ENCODE measurements at places on chromosomes 5 and 9. TPM values are rescaled to one million over a fixed set of nuclear protein-coding genes. Genes with fewer than 3 reads are reported as not detected.

DNA sequence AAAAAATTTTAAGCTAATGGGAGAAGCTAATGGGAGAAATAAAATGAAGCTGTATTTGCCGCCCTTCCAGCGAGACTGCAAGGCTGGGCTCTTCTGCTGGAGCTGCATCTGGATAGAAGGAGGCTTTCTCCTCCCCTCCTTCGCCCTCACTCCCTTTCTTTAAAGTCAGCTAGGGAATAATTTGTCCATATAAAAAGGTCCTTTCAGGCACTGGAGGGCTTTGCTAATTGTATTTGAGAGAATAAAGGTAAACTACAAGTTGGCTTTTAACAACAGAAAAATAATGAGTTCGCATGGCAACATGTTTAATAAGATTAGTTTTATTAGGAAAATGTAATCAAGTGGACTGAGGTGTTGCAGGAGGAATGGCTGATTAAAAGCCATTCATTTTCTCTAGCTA is 41.3 kb downstream of the NPR3 start:
- no peak for DNase-seq

DNA sequence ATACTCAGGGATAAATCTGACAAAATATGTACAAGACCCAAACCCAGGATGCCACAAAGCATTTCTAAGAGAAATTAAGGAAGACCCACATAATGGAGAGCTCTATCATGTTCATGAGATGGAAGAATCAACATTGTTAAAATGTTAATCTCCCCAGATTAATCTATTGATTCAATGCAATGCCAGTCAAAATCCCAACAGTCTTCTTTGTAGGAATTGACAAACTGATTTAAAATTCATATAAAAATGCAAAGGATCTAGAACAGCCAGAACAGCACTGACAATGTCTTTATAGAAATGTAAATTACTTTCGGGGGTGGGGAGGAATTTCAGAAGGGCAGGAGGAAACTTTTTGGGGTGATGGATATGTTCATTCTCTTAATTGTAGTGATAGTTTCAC is 281.6 kb upstream of the SEMA6A start:
- no peak for DNase-seq

Gene SPATA31C1
- total RNA-seq = not detected

DNA sequence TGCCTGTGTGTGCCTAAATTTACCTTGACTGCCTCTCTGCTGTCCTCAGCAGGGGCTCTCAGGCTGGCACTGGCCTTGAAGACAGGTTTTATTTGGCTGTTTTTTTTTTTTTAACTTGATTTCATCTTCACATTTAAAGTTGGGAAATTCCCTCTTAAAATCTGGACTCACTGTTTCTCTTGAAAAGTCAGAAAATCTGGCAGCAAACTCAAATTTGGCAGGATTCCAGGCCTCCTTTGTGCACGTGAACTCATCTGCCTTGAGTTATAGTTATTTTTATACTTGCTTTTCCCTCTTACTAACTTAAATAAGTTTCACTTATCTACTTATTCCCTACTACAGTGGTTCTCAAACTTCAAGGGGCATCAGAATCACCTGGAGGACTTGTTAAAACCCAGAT is 118.4 kb upstream of the MAP3K1 start:
- DNase-seq = no peak

- DNase-seq = peak; percentile 51
Measured at GRCh38 chr5:139696167-139696893, 48.2 kb downstream of the CXXC5 start.

- no peak for DNase-seq
Measured at GRCh38 chr9:124471761-124472160, 21.5 kb downstream of the ADGRD2 start.

Gene S1PR3
- total RNA-seq = 42.4 TPM

Gene PTGS1
- 10.4 TPM for total RNA-seq

Gene URM1
- total RNA-seq = 34.0 TPM

Gene TTC16
- 0.16 TPM for total RNA-seq

- no peak for DNase-seq
Measured at GRCh38 chr9:87686520-87687090, 39.3 kb upstream of the CTSL start.

GRCh38 chr5:80140496-80140895 is 105.3 kb downstream of the THBS4 start:
- no peak for DNase-seq

Gene PCDHGA6
- 12.0 TPM for total RNA-seq

Gene IFNB1
- not detected for total RNA-seq

DNA sequence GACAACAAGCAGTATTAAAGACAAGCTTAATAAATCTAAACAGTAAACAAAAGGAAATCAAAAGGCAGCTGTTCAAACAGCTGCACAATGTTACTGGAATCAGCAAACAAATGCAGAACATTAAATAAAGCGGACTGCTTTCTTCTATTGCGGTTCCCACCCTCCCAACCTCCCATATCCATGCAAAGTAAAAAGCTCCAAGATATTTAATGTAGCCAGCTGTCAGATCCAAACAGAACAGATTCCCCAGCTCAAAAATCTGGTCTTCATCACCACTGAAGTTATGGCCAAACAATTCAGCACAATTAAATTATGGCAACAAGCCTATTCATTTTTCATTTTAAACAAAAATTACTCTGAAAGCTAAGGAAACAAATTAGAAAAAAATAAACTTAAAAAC is 75.9 kb downstream of the SLC38A9 start:
- DNase-seq = no peak

GRCh38 chr9:19432473-19432872 is 23.7 kb downstream of the ACER2 start:
- no peak for DNase-seq

- no peak for DNase-seq
Measured at GRCh38 chr5:76926329-76927105, 26.3 kb upstream of the CRHBP start.

DNA sequence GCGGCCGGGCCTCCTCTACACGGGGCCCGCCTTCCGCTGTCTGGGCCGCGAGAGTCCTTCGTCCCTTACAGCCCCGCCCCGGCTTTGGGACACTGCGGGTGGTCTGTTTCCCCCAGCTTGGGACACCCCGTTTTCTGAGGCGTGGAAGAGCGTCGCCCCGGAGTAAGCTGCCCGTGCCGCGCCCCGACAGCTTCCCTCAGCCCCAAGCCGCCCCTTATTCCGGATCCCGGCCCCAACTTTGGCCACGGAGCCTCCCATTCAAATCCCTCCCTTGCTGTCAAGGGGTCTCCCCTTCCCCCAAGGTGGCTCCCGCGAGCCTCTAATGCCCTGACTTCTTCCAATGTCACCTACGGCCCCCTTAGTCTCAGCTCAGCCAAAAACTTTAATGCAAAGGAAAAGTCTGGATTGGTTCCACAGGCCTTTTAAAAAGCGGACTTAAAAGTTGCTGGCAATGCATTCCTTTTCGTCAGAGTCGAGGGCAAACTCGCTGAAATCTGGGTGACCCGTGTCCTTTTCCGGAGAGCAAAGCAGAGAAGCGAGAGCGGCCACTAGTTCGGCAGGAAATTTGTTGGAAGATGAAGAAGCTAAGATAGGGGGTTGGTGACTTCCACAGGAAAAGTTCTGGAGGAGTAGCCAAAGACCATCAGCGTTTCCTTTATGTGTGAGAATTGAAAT is 19.8 kb downstream of the EXOSC2 start:
- DNase-seq = peak; percentile 66

- no peak for DNase-seq
Measured at GRCh38 chr5:96957254-96958049, 21.6 kb downstream of the LNPEP start.

Gene FOXD4
- total RNA-seq = 0.27 TPM

GRCh38 chr5:8993031-8993430 is 552.8 kb downstream of the SEMA5A start:
- no peak for DNase-seq

Gene GNA14
- total RNA-seq = 13.6 TPM

DNA sequence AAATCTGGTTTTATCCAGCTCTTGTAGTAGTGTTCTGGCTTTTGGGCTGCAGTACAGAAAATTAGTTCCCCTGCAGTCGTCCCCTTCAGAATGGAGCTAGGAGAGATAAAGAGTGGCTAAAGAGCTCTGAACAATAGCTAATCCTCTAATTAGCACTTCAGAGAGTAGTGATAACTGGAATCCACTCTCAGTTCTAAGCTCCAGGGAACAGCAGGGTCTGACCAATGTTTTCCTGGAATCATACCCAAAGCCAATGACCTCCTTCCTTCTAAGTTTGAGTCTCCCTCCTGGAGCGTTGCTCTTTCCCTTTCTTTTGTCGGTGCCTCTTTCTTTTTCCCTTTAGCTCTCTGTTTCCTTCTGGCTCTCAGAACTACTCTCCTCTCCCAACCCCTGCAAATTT is 47.4 kb downstream of the MFAP3 start:
- DNase-seq = no peak

Gene PCDHA9
- 0.36 TPM for total RNA-seq

GRCh38 chr5:52999344-52999949 is 10.3 kb downstream of the ITGA2 start:
- no peak for DNase-seq

DNA sequence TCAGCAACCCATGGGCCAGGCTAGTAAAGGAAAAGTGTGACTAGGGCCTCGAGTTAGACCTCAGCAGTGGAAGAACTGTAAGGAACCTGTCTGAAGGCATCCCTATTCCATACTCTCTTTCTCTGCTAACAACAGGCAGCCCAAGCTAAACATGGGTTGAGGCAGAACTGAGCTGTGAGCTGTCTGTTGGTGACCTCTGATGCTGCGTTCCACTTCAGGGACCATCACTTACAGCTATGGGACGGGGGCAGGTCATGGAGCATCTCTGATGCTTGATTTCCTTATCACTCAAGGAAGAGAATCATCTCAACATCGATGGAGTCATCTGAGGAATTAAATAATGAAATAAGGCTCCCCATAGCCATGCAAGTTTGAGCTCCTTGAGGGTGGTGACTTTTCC is 174.8 kb downstream of the ACTL7B start:
- no peak for DNase-seq

- DNase-seq = no peak
Measured at GRCh38 chr9:81132318-81132717, 557.0 kb downstream of the TLE1 start.

DNA sequence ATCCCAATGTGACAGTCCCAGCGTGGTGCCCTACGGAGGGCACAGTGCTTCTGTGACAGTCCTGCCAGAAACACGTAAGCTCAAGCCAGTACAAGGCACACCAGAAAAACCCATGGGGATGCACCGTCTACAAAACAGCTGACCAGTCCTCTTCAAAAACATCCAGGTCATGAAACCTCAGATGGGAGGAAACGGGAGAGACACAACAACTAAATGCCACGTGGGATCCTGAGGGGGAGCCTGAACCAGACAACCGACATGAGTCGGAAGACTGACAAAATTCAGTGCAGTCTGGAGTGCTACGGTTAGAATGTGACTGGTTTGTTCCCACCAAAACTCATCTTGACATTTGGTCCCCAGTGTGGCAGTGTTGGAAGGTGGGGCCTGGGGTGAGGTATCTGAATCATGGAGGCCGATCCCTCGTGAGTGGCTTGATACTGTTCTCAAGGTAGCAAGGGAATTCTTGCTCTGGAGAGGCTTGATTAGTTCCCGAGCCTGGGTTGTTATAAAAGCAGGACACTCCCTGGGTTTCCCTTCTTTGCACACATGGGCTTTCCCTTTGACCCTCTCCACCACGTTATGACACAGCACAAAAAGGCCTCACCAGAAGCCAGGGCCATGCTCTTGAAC is 55.4 kb downstream of the ADAMTS2 start:
- peak; percentile 49 for DNase-seq

DNA sequence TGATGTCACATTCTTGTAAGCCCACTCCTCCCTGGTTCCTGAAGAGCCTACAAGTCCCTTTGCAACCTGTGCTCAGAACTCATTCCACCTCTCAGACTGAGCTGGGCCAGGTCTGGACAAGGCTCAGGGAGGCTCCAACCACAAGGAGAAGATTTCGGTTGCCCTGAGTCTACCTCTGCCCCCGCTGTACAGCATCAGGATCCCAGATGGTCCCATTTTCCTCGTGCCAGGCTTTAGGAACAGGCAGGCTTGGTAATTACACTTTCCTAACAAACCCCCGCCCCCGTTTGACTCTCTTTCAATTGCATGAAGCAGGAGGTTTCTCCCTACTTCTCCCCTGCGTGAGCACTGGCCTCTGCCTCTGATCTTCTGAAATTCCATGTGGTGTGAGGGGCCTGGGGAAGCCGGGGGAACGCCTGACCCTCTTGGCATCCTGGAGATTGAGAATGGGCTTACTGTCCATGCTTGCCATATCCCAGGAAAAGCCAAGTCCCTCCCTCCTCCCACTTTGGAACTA is 86.9 kb upstream of the CTNNA1 start:
- no peak for DNase-seq

GRCh38 chr9:33291901-33292300 is 1.6 kb downstream of the NFX1 start:
- DNase-seq = no peak

DNA sequence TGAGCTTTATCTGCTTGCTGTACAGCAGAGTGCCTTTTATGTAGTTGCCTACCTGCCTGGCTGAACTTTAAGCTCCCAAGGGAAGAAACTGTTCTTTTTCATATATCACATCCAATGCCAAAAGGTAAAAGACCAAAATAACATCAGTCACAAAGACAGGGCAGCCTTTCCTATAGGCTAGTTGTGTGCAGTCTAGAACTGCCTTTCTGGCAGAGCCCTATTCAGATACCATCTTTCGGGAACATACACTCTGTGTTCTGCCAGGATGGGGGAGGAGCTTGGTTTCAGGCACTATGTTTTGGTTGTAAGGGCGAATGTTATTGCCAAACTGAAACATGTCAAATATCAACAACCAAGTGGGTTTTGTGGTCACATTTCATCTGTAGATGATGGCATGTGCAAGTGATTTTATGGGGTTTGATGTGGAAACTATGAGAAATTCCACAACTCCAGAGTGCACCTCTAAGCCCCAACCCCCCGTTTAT is 314.5 kb downstream of the ADGRV1 start:
- no peak for DNase-seq

- no peak for DNase-seq
Measured at GRCh38 chr5:51194671-51195070, 188.6 kb upstream of the ISL1 start.

Gene SLCO6A1
- total RNA-seq = 0.75 TPM

DNA sequence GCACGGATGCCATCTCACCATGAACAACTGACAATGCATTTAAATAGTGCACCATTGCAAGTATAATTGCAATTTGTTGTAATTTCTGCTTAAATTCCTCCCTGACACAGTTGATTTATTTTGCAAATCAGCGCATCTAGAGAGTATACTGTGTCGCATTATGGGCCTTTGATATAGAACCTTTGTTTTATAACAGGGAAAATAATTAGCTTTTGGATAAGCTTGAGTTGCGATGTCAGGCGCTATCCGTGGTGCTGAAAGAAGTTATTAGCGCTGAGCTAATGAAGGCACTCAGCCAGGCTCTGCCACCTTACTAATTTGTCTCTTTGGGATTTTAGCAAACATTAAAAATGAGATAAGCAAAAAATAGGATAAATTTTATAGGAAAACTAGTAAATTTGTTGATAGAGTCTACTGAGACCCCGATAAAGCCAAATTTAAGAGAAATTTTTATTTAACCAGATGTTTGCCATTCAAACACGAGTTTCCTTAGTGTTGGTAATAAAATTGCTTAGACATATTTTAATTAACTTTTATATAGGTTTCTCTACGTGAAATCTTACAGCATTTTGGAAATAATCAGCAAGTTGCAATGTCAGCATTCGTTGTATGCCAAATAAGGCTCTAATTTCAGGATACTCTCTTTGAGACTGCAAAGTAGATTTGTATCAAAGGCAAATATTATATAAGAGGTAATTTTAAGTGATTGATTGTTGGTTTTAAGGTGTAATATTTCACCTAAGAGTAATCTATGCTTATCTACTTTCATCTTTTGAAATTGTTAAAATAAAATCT is 355.5 kb downstream of the TLR4 start:
- no peak for DNase-seq

Data from aorta (tissue), 5 donors.